CD4-positive, alpha-beta memory T cell (primary cell): ENCODE measurements at places on chromosomes 16 and 17. TPM values are rescaled to one million over a fixed set of nuclear protein-coding genes. Genes with fewer than 3 reads are reported as not detected.

- no peak for DNase-seq
Observed at GRCh38 chr17:27540318-27541101, 84.3 kb downstream of the KSR1 start.

DNA sequence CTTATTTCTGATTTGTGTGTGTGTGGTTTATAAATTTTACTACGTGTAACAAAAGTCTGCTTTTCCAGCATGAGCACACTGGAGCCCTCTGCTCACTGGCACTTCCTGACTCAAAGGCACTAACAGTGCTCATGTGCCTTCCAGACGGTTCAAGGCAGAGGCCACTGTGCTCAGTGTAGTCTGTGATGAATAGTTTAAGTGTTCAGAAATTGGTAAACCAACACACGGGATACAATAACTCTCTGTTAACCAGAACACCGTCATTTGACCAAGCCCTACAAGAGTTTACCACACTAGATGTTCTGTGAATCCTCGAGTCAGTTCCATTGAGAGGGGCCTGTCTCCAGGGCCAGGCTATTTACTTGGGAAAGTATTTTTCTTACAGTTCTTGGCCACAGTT, 191.9 kb downstream of the MRTFB start:
- DNase-seq: no peak

- no peak for DNase-seq
Observed at GRCh38 chr17:27849474-27850185, 43.5 kb downstream of the LYRM9 start.

Gene DPEP1
- not detected for polyA plus RNA-seq

DNA sequence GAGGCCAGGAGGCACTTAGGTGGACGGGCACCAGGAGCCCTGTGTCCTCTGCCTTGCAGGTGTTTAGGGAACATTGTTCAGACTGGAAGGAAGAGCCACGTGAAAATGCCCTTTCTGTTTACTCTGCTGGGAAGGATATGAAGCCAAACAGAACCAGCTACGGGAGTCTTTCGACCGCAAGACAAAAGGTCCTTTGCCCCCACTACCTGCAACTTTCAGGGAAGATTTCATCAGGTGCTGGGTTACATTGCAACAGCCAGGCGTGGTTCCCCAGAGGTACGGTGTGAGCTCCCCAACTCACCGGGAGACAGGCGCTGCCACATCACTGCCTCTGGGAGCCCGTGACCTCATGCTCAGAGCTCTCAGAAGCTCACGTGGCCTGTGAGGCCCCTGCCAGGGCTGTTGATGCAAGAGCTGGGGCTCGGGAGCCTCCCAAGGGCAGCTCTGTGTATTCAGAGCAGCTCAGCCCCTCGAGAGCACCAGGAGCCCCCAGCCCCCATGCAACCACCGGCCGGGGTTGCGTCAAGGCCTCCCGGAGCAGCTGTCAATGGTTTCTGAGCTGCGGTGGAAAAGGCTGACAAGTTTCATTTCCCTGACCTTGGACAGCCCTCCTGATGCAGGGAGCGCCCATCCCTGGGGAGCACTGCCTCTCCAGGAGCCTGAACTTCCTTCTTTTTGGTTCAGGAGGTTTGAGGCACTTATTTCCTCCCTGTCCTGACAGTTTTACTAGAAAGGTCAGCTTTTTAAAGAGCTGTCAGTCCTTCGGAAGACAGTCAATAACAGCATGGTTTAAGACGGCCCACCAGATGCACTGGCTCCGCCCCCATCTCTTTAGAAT, 42.1 kb downstream of the TBC1D16 start:
- no peak for DNase-seq
